ENCODE measurements at places on chromosomes 7 and 10.

DNA sequence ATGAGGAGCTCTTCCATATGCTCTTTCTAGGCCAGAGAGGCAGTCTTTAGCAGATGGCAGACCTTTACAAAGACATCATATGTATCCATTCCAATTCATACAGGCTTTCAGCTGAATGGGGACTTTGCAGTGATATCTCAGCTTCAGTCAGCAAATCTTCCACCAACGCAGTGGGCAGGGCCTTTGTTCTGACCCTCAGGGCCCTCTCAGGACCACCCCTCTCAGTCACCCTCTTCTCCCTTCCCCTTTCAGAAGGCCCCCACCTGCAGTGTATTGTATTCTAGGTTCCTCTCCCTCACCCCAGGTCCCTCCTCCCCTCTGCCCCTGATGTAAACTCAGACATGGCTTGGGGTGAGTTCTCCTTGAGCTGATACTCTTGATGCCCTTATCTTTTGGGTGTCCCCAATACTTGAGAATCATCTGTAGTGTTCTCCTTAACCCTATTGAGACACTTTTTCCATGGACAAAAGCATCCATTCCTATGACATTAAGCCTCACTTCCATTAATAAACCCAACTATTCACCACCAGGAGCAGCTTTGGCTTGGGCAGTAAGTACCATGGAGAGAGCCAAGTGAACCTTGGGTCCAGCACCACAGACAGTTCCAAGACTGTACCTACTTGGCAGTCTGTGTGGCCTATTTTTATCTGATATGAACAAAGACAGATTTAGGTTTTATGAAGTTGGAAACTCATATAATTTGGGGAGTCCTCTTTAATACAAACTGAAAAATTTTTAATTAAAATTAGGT, 62.7 kb downstream of the ADCYAP1R1 start:
- no peak for DNase-seq

GRCh38 chr10:123878666-123879303, 12.8 kb downstream of the CPXM2 start:
- DNase-seq, result no peak

DNA sequence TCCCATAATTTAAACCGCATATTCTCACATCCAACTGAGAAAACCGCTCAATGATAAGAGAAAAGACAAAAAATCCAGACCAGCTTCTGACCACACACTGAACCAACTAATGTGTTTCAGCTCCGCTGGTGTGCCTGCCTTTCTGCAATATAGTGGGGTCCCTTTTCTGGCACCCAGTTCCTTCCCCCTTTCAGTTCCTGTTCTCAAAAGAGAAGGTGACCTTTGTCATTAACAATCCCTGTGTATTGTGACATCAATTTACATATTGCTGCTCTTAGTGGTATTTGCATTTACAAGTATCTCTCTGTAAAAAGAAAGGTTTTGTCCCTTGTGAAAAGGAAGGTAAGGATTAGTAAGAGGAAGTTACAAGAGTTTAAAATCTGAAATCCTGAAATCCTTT, 1.4 kb downstream of the PPP1R17 start:
- DNase-seq, result no peak

- no peak for DNase-seq
These were observed 22.3 kb downstream of the ADAMTS14 start for GRCh38 chr10:70694418-70695141.

DNA sequence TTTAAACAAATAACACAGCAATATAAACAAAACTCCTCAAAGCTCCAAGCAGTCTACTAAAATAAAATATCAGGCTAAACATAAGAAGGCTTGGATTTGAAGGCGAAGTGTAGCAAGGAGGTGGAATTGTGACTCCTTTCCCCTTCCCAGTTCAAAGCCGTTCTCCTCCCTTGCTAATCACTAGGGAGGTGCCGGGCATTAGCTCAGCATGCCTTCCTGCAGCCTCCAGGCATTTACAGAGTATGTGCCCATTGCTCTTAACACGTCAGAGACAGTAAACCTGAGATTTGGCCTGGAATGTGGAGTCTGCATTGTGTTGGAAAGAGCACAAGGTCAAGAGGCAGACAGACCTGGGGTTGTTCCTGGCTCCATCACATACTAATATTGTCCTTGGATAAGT, 15.6 kb downstream of the CNNM1 start:
- no peak for DNase-seq

DNA sequence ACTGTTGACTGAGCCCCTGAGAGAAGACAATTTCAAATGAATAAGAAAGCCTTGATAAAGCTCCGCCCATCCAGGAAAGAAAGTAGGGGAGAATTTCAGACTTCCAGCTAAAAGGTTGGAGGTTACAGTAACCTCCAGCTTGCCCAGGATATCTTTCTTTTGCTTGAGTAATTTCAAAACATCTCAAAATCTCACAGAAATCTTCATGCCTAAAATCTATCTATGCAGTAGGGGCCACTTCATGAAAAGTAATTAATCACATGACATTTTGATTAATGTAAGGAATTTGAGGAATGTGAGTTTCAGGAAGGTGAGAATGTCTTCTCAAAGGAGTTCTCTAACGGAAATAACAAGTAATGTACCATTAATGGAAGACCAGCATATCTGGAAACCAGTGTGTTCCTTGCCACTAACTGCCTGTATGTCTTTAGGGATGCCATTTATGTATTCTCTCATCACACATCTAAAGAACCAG, 24.2 kb downstream of the TRIL start:
- DNase-seq, result no peak

DNA sequence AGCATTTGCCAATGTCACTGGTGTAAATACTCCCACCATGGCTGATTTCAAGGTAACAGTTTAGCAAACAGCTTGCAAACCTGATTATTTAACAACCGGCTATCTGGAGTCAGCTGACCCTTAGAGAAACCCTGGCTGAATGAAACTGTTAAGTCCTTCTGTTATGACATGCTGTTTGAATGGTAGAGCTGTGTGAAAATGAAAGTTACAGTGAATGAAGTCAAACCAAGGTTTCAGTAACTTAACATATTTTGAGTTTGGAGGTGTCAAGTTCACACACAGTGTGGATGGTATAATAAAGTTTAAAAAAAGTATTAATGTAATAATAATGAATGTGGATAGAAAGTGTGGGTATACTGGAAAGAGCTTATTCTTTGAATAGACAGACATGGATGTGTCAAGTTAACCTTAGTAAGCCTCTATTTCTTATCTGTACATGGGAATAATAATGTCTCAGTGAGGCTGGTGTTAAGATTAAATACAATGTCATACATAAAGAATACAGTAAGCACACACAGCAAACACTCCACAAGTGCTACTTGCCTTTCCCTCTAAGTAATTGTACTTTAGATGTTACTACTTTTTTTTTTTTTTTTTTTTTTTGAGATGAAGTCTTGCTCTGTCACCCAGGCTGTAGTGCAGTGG, 150.4 kb downstream of the TAX1BP1 start:
- no peak for DNase-seq

DNA sequence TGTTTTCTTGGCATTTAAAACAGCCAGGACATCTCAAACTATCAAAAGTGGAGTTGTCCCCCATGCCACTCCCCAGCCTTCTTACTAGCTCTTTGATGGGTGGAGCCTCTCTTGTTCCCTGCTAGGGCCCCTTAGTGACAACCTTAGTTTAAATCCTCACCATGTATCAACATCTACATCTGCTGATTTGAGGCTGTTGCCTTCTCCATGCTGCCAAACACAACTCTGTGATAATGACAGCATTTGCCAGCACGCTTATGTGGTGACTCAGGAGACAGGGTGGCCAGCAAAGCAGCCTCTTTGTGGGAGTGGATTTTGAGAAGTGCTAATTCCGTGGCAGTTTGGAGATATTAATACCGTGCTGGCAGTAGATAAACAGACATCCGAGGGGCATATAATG, 145.4 kb downstream of the LRRC4 start:
- DNase-seq, result no peak

- DNase-seq, result no peak
These were observed 131.1 kb upstream of the SORCS3 start for GRCh38 chr10:104509981-104510380.

- no peak for DNase-seq
These were observed 75.4 kb upstream of the POM121L12 start for GRCh38 chr7:52959878-52960660.

DNA sequence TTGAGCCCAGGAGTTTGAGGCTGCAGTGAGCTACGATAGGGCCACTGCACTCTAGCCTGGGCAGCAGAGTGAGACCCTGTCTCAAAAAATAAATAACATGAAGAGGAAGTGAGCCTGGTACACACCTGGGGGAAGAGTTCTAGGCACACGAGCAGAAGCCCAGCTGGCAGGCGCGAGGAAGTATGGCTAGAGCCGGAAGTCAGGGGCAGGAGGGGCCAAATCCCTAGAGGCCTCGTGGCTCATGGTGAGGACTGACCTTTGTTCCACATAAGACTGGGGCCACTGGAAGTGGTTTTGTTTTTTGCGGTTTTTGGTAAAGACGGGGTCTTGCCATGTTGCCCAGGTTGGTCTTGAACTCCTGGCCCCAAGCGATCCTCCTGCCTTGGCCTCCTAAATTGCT, 117.6 kb downstream of the HIP1 start:
- no peak for DNase-seq

DNA sequence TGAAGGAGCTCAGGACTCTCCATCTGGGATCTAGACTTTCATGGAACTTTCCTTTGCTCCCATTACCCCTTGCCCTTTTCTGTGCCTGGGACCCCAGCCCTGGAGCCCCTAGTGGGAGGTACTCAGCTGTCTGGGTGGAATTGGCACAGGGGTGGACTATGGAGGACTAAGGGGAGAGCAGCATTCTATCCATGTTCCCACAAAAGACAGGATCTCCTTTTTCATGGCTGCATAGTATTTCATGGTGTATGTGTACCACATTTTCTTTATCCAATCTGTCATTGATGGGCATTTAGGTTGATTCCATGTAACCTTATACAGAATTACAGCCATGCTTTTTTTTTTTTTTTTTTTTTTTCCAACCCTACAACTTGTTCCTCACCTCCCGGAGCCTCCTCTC, 89.1 kb downstream of the GALNT17 start:
- no peak for DNase-seq

- no peak for DNase-seq
These were observed 43.9 kb upstream of the GRB10 start for GRCh38 chr7:50826371-50827172.

GRCh38 chr7:51352174-51353100, 35.8 kb upstream of the COBL start:
- no peak for DNase-seq

DNA sequence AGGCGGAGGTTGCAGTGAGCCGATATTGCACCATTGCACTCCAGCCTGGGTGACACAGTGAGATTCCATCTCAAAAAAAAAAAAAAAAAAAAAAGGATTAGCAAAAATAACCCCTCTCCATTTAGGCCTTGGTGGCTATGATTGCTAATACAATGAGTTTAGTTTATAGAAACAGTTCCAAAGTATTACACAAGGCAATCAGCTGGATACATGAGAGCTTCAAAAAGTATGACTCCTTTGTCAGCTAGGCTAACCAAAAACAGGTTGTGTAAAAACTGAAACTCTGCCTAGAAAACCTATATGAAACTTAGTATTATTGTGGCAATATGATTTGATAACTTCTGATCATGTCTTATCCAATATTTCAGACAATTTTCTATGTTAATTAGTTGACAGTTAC, 57.2 kb downstream of the SUGCT start:
- DNase-seq, result no peak

GRCh38 chr10:132544744-132545658, 7.4 kb downstream of the INPP5A start:
- DNase-seq, result no peak

DNA sequence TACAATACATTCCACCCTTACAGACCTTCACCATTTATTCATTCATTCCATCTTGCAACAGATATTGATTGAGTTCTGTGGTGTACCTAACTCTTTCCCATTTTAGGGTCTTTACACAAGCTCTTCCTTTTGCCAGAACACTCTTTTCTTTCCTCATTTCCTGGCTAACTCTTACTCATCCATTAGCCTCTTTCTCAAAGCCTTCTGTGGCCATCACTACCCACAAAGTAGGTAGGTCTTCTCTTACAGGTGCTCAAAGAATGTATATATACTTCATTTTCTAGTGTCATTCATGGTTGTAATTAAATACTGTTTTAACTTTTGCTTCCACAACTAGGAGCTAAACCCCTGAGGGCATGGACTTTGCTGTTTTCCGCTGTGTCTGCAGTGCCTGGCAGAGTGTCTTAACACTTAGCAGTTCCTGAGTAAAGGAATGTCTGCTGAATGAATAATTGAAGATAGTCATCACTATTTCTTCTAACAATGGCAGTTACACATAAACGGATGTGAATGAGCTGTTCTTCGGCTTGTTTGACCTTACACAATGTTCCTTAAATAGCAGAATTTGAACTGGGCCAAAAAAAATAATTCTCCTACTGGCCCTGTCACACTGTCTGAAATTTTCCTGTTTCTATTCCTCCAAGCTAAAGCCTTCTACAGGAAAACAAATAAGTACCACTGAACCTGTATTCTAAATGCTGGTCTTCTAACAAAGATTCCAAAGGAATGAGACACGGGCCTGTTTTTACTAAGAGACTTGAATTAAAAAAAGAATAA, 15.1 kb downstream of the BCAP29 start:
- no peak for DNase-seq

DNA sequence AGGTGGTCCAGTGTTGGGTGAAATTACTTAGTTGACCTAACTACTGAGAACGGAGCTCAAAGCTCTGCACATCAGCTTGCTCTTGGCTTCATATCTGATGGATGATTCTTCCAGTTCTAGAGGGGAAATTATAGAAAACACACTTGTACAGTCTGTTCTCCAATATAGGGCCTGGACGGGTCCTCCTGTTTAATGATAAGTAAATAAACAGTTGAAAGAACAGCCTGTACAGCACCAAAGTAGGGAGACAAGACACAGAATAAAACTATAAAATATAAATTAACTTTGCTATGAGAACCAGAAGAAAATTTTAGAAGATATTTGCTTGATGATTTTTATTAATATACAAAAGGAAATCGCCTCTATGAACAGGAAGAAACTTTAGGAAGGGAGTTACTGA, 271.7 kb downstream of the STK31 start:
- DNase-seq, result no peak

GRCh38 chr7:28298870-28299518, 113.3 kb upstream of the CREB5 start:
- peak; percentile 10 for DNase-seq

DNA sequence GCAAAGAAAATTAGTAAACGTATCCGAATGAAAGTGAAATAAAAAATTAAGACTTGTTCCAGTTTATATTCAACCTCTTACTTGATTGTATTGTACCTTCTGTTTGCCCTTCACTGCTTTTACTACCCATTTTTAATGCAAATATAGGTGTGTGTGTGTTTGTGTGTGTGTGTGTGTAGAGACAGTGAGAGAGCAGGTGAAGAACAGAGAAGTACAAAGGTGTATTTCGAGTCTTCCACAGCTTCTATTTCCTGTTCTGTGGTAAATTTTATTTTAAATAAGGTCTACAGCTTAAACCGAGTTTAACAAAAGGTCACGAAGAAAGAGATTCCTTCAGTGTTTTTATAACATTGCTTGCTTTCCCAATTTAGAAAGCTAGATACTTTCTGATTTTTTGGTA, 12.7 kb upstream of the SVIL start:
- DNase-seq, result no peak

GRCh38 chr7:84506151-84506550, 311.6 kb upstream of the SEMA3A start:
- DNase-seq, result no peak

Data from C1 segment of cervical spinal cord (tissue), 14 donors.